Fibroblast of skin of back (primary cell): ENCODE measurements at places on chromosomes 7 and 10.
A peak's percentile ranks its signal among the peaks of the same experiment; 100 is the strongest.

DNA sequence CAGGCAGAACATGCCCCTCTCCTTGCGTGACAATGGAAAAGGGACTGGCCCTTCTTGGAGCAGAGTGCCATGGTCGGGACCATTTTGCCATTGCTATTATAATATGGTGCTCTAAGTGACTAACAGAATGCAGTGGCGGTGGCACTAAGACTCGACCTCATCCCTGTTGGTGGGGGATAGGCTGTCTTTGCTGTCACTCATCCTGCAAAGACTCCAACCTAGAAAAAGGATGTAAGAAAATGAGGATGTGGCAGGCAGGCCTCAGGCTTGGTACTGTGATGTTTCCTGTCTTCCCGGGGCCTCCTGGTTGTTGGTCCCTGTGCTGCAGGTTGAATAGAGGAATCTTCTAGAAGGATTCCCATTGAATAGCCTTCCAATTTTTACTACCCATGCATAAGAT is 18.6 kb downstream of the BLNK start:
- DNase-seq, result no peak

DNA sequence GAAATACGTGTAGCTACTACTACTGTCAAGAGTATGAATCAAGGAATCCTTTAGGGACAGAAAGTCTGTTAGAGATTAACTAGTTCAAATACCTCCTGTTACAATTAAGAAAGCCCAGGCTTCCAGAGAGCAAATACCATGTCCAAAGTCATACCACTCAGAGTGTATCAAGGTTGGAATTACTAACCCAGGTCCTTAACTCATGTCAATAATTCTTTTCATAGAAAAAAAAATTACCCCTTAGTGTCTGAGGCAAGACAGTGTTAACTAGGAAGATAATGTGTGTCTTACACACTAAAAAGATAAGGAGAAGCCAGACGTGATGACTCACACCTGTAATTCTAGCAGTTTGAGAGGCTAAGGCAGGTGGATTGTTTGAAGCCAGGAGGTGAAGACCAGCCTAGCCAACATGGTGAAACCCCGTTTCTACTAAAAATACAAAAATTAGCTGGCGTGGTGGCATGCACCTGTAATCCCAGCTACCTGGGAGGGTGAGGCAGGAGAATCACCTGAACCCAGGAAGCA is 423.4 kb downstream of the SORCS1 start:
- DNase-seq, result no peak

GRCh38 chr7:96832092-96832662 is 122.5 kb upstream of the SEM1 start:
- no peak for DNase-seq

DNA sequence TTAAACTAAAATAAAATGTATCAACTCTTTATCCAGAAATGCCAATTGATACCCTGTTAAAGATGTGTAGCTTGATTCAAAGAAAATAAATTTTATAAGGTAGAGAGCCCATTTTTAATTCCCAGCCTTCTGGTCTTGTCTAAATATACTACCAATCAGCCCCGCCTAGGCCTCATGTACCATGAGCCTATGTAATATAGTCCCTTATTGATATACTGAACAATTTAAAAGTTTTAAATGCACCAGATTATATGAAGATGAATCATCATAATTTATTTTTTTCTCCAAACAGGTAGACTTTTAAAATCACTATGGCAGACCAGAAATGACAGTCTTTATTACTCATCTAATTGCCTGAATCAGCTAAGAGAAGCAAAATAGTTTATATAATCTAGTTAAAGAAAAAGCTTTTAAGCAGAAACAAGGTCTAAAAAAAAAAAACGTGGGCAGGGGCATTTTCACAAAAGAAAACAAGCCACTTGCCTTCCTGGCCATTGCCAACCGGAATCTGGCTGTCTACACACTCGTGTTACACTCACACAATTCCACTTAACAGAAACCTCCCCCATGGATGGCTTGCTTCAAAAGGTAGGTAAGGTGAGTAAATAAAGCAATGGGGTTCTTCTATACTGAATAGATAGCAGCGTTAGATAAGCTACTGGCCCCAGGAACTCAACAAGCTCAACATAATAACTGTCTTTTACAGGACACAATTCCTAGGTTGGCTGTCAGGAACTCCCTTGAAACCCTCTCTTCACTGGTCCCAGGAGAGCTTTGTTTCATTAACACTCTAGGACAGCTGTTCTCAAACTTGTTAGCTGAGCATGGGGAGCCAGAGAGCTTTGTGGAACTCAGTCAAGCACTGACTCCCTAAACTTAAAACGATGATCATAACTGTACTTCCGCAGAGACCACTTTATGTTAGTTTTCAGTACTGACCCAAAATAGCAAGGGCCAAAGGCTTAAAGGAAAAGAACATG is 37.2 kb downstream of the RAPGEF5 start:
- no peak for DNase-seq

- peak; percentile 62 for DNase-seq
Observed at GRCh38 chr7:4610768-4611467, 71.2 kb upstream of the FOXK1 start.

- DNase-seq, result no peak
Observed at GRCh38 chr7:6027806-6028365, 3.3 kb upstream of the ANKRD61 start.

GRCh38 chr10:53331460-53331859 is 558.9 kb upstream of the MBL2 start:
- no peak for DNase-seq

- DNase-seq, result peak; percentile 93
Observed at GRCh38 chr10:75469006-75469616, 37.7 kb downstream of the LRMDA start.
